ENCODE measurements at places on chromosomes 16 and 17.

DNA sequence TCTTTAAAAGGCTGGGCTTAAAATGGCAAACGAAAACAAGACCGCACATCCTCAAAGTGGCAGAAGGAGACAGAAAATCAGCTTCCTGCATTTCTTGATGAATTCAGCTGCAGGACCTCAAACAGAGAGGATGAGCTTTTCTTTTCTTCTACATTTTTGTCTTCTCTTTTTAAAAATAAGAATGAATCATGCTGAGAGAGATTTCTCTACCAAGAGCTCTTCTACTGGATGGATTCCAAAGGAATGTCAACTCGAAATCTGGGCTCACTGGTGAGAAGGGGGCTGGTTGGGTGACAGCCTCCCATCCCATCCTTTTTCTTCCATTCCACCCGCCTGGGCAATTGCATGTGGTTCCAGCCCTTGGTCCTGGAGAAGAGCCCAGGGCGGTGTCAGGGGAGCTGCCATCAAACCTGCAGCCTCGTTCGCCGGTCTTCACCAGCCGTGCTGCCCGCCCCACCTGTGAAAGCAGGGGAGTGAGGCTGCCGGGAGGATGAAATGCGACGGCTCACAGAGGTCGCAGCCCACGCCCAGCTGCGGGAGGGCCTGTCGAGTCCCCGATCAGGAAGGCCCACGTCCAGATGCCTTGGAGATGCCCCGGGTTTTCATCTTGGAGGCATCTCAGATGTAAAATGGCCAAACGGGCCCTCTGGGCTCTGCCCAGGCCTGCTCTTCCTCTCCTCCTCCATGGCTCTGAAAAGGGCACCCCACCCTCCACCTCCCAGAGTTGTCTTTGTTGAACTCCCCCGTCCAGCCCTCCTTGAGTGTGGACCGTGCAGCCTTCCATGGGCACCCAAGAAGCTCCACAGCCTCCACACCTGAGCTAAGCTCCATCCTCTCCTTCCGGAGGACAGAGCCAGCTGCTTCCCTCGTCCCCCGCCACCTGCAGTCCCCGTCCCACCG is 121.9 kb downstream of the FOXL1 start:
- DNase-seq = no peak

GRCh38 chr17:18017958-18018357 is 21.0 kb downstream of the ATPAF2 start:
- no peak for DNase-seq

GRCh38 chr17:1870592-1870991 is 40.8 kb downstream of the RPA1 start:
- DNase-seq = peak; percentile 65

DNA sequence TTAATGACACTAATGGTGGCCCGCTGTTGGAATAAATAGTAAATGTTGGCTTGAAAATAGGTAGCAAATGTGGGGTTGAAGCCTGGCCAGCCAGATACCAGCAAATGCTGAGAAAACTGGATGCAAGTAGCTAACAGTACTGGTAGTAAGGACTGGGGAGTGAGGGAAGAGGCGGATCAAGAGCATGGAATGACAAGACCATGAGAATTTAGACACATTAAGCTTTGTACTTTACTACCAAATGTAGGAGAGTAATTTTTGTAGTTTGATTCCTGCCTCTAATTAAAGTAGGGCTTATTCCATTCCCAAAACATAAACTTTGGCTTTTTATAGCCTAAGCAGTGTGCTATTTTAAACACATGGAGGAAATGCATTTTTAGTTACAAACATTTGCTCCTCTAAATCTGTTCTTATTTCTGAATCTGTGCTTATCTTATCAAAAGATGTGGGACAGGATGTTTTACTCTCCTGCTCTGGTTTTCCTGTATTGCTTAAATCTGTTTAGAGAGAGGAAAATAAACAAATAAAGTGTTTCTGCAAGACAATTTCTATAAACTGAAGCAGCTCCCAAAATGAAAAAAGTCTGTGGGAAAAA is 44.1 kb downstream of the CFDP1 start:
- no peak for DNase-seq

DNA sequence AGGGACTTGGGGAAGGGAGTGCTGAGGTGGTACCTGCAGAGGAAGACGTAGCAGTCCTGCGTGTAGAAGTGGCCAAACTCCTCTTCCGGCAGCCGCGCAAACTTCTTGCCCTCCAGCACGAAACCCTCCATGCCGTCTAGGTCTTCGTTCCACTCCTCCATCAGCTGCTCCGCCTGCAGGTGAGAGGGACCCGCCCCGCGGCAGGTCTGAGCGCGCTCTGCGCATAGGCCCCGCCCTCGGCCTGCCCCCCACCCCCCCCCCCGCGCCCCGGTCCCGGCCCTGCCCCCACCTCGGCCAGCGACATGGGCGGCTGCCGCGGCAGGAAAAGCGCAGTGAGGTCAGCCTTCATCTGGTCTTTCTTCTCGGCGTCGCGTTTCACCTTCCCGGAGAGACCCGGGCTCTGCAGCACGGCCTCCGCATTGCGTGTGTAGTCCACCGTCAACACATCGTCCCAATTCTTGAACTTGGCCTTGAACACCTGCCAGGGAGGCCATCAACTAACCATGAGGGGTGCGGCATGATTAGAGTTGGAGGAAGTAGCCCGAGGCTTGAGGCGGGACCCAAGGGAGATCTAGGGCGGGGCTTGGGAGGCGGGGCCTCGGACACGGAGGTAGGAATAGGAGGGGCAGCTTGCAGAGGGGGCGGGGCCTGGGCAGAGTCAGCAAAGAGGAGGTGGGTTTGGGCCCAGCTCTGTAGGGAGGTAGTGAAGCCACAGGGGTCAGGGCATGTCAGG is 11.5 kb downstream of the FLII start:
- DNase-seq = no peak

GRCh38 chr16:57245472-57246113 is 534 bp downstream of the ARL2BP start:
- peak; percentile 7 for DNase-seq

- no peak for DNase-seq
Observed at GRCh38 chr17:65332779-65333178, 195.6 kb downstream of the RGS9 start.

GRCh38 chr17:30414486-30414885 is 35.8 kb downstream of the CPD start:
- DNase-seq = no peak

- DNase-seq = no peak
Observed at GRCh38 chr17:47883589-47884426, 12.2 kb upstream of the SP2 start.

DNA sequence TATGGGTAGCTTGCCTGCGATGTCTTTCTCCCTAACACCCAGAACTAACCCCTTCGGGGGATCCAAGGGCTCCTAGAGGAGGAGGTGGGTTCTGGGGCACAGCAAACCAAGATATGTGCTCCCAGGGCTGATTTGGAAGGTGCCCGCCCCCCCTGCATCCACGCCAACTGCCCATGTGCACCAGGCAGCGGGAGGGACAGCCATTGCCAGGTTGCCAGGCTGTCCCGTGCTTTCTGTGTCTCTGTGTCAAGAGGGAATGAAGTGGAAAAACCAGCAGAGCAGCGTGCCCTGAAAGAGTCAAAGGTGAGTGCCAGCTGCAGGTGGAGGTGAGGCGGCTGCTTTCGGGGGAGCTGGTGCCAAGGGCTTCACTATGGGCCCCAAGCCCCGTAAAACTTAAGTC is 6.4 kb downstream of the TEKT5 start:
- no peak for DNase-seq

DNA sequence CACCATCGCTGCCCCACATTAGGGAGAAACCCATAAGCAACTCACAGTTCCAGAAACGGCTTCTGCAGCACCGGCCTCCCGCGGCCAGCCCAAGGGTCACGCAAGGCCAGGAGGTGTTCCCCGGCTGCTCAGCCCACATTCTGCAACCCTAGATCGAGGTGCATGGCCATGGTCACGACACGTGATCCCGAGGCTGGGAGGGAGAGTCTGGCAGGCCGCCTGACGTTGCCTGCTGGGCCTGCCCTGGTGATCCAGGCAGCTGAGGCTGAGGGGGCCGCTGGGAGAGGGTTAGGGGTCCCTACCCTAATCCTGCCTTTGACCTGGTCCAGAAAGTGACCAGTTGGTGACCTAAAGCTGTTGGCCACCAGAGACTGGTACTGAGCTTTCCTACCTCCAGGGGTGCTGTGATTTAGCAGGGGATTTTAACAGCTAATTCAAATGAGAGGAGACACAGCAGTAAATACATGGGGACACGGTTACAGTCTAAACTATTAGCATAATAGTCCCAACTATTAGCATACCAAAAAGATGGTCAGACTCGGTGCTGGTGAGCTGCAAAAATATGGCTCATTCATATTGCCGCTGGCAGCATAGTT is 97.4 kb upstream of the CIBAR2 start:
- no peak for DNase-seq

DNA sequence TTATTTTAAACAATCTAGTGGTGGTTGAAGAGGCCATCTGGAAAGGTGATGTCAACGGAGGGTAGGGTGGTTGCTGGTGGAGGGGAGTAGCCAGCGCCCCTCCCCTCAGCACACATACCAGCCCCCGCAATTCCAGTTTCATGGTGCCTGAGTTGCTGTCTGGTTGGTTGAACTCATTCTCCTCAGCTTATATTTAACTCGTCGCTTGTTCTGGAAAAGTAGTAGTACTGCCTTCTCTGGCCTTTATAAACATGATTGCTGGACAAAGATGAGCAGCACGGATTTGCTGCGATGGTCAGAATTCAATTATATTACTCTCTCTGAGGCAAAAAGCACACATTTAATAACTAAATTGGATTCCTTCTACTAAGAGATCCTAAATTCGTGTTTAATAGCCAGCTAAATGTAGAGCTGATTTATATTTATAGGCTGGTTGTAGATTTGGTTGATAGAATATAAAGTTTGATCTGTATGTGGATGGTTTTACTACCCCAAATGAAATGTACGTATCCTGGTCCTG is 238.0 kb upstream of the TBX2 start:
- DNase-seq = no peak

- DNase-seq = no peak
Observed at GRCh38 chr16:2019518-2019920, at the start of gene NPW. Gene NPW (plus strand): TSS chr16:2019785.

DNA sequence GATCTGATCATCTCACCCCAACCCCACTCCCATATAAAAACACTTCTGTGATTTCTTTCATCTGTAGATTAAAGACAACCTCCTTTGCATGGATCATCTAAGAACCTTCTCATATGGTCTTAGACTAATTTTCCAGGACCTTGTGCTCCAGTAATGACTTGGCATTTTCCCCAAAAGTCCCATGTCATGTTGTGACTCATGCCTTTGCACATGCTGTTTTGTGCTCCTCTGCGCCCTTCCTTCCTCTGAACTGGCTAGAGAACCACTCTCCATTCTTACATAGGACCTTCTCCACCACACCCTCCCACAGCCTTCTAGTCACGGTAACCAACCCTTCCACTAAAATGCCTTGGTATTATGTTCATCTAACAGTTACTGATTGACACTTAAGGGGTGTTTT is 99.5 kb upstream of the AXIN2 start:
- DNase-seq = no peak

GRCh38 chr17:8739097-8739496 is 5.5 kb downstream of the CCDC42 start:
- DNase-seq = no peak

DNA sequence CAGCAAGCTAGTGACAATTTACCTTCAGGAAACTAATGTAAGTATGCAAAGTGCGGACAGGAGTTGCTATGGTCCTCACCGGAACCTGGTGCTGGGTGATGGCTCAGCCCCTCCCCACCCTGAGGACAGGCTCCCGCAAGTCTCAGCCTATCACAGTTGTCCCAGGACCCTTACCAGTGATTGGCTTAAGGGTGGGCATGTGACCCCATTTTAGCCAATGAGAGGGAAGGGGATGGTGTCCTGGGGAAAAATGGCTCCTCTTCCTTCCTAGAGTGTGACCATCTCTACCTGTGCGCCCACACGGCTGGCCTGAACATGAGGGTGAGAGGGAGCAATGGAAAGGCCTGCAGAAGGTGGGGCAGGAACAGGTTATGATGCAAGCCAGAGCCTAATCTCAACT is 80.4 kb downstream of the C16orf78 start:
- no peak for DNase-seq

DNA sequence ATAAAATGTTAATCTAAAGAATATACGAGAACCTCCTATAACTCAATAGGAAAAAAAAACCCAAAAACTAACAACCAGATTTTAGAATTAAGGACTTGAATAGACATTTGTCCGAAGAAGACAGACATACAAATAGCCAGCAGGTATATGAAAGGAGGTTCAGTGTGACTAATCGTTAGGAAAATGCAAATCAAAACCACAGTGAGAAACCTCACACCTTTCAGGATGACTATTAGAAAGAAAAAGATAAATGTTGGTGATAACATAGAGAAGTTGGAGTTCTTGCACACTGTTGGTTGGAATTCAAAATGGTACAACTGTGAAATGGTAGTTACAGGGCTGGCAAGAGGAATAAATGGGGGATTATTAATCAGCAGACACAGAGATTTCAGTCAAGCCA is 339.0 kb downstream of the TMEM114 start:
- no peak for DNase-seq

- no peak for DNase-seq
Observed at GRCh38 chr16:21281698-21282389, 3.8 kb upstream of the CRYM start.

DNA sequence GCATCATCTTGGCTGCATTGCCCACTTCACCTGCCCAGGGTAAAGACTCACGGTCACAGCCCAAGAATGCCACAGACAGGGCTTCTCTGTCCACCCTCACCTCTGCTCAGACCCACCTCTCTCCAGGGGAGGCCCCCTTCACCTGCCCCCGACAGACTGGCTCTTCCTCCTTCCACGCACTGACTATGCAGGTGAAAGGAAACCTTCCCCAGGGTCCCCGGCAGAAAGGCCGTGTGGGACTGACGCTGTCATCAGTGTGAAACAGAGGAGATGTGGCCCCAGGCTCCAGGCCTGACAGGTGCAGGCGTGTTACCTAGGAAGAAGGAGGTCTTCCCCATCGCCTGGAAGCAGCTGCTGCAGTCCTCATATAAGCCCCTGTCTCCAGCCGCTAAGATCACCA is 9.3 kb upstream of the ROGDI start:
- no peak for DNase-seq

DNA sequence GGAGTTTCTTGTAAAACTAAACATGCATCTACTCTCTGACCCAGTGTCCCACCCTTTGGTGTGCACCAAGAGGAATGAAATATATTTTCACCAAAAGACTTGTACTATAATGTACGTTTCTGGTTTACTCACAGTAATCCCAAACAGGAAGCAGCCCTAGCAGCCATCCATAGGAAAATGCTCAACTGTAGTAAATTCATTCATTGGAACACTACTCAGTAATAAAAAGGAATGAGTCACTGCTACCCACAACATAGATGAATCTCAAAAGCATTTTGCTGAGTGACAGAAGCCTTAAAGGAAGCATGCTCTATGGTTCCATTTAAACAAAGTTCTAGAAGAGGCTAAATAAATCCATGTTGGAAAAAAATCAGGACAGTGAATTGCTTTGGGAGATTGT is 37.6 kb upstream of the DHRS7B start:
- no peak for DNase-seq

- DNase-seq = no peak
Observed at GRCh38 chr17:71464751-71465150, 656.1 kb upstream of the SOX9 start.
